ENCODE measurements at places on chromosomes 16 and 17.

DNA sequence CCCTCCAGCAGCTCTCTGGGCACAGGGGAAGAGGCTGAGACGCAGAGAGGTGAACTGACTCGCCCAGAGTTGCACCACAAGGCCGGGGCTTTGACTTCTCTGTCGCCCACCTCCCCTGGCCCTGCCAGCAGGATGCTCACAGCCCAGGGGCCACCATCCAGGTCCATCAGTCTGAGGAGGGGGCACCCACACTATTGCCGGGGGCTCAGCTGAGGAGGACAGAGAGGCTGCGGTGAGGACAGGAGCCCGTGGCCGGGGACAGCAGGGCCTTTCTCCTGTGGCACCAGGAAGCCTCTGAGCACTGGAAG lies 32.6 kb downstream of the KDM8 start:
- DNase-seq, result no peak

GRCh38 chr16:73213732-73214455 lies 166.0 kb upstream of the ZFHX3 start:
- no peak for DNase-seq

GRCh38 chr16:85512808-85513115 lies 100.4 kb upstream of the GSE1 start:
- no peak for DNase-seq

DNA sequence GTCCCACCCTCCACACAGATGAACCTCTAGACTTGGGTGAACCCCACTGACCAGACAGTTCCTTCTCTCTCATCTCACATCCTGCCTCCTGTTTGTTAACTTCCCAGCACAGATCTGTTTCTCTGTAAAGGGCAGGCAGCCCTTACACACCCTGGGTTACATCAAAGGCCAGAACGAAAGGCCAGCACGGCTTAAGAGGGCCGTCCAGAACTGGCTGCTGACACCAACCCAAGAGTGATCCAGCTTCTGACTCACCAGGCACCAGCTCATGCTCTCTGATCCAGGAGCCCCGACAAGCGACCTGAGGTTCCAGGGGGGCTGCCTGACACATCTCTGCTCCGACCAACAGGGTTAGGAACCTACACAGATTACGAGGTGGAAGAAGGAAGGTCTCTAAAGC lies 86.9 kb downstream of the MRM3 start:
- no peak for DNase-seq
